ENCODE measurements at places on chromosomes 7 and 10.

- DNase-seq = peak; percentile 96
Measured at GRCh38 chr7:48088559-48089045, 463 bp upstream of the UPP1 start.

- DNase-seq = no peak
Measured at GRCh38 chr7:100372694-100373093, 593 bp upstream of the PILRA start.

GRCh38 chr7:81185072-81185471 lies 266.2 kb upstream of the SEMA3C start:
- no peak for DNase-seq

DNA sequence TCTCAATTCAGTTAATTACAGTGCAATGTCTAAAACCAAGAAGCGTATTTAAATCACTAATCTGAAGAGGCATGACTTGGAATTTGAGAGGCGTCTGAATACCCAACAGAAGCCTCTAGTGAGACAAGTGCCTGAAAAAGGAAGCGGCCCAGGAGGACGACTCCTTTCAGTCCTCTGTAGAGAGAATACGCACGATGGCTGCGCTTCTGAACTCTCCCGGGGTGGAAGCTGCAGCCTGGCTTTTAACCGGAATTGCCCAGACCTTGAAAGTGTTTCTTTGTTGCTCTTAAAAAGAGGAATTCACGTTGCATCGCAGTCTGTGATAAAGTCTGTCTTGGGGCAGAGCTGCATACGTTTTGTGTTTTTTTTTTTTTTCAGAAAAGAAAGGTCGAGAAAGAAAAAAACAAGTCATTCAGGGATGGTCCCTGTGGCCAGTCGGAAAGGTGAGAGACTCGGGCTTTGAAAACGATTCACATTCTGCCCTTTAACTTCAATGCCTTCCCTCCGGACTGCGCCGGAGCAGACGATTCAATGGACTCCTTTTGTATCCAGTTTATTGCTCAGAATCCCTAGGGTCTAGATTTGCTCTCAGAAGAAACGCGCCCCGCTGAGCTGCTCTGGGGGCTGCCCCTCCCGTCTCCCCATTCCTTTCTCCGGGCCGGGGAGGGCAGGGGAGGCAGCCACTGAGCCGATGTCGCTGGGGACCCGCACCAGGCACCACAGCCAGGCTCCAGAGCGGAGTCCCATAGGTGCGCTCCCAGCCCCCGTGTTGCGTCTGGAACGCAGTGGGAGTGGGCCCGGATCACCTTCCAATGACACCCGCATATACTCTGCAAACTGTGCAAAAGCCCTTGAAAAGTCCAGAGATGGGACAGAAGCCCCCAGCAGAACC lies 994 bp upstream of the PTF1A start:
- DNase-seq = no peak

- no peak for DNase-seq
Measured at GRCh38 chr10:52977581-52977980, 205.0 kb upstream of the MBL2 start.

DNA sequence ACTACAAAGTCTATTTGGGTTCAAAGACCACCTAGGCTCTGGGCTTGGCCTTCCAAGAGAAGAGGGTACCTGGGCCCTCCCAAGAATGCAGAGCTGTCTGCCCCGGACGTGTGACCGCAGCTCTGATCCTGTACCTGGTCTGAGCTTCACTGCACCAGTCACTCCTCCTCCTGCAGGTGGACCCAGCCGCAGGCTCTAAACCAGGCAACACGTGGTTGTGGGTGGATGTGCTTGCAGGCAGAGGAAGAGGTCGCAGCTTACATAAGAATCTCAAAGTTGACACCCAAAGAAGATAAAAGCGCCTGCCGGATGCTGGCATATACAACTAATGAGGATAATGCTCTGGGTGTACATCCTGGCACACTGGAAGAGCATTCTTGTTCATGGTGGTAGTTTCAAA lies 9.4 kb upstream of the PFKP start:
- no peak for DNase-seq

DNA sequence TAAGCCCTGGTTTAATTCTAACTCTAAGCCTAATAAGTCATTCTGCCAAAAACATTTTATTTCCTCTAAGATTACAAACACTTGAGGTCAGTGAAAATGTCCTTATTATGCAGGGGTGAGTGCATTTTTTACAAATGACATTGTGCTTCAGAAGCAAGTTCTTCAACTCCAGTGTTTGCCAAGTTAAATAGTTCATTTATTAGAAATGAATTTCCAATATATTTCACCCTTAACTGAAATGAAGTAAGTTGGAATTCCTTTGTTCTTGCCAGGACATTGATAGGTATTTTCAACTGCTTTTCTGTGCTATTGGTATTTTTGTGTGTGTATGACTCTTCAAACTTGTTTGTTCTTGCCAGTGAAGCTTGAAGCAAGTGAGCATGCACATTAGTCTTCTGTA lies 89.5 kb upstream of the CCDC6 start:
- no peak for DNase-seq

GRCh38 chr10:13161857-13162271 lies 506 bp downstream of the MCM10 start:
- no peak for DNase-seq

DNA sequence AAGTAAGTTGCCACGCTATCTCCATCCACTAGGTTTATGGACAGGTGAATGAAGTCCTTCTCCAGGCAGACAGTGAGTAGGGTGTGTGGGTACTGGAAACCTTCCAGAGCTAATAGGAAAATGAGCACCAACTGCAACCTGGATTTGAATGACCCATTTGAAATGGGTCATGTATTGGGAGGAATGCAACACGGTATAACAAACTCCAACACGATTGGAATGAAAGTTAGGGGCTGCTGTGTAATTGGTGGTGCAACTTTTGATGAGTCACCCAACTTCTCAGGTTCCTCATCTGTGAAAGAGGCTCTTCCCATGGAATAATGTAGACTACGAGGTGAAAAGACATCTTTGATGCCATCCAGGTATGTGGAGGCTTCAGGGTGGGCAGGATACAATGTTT lies 241.4 kb upstream of the PODXL start:
- DNase-seq = no peak

DNA sequence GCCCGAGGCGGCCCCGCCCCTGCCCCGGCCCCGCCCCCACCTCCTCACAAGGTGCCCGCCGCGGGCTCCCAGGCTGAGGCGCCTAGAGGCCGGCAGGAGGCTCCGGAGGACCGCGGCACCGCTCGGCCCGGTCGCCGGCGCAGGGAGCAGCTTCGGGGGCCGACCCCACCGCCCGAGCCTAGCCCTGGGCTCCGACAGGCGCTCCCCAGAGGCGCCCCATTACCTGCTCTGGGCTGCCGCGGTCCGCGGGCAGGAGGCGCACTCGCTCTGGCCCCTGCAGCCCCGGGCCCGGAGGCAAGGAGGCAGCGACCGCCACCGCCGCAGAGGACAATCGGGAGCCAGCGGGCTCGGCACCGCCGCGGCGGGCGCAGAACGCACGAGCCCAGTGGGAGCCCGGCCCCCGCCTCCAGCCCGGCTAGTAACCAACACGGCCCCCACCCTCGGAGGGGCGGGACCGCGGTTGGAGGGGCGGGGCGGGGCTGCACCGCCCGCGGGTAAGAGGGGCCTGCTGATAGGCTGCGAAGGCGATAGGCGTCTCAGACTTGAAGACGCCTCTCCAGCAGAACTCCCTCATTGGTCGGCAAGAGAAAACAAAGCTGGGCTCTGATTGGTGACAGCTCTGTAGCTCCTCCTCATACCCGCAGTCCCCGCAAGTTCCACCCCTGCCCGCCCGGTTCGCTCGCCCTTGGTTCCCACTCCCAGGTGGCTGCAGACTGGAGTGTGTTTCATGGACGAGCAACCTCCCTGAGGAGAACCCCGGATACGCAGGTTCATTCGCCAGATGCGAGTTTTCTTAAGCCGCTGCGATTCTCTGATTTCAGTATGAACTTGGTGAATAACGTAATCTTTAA lies at the start of gene MPP7:
MPP7 (minus strand) TSS at position 427 of the 851 bp plus-strand sequence. CDS start 64,460 bp downstream, outside the sequence.
- peak; percentile 98 for DNase-seq

- DNase-seq = peak; percentile 95
Measured at GRCh38 chr7:128453836-128454804, 1.6 kb upstream of the HILPDA start.

- DNase-seq = no peak
Measured at GRCh38 chr10:69261184-69261583, 17.1 kb upstream of the HK1 start.

DNA sequence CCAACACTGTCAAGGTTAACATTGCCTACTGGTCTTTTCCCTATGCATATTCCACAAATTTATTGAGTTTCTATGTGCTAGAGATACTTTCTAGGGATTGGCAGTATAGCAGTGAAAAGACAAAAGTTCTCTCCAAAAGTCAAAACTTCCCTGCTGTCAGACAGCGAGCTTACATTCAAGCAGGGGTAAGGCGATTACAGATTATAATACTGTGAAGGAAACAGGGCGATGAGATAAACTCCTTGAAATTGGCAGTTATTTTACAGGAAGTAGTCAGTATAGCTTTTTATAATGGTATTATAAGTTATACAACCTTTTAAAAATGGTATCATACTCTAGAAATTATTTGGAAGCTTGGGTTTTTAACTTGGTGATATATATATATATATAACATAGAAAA lies 9.9 kb downstream of the VPS50 start:
- DNase-seq = no peak

- DNase-seq = no peak
Measured at GRCh38 chr7:5234852-5235831, 45.1 kb downstream of the WIPI2 start.

DNA sequence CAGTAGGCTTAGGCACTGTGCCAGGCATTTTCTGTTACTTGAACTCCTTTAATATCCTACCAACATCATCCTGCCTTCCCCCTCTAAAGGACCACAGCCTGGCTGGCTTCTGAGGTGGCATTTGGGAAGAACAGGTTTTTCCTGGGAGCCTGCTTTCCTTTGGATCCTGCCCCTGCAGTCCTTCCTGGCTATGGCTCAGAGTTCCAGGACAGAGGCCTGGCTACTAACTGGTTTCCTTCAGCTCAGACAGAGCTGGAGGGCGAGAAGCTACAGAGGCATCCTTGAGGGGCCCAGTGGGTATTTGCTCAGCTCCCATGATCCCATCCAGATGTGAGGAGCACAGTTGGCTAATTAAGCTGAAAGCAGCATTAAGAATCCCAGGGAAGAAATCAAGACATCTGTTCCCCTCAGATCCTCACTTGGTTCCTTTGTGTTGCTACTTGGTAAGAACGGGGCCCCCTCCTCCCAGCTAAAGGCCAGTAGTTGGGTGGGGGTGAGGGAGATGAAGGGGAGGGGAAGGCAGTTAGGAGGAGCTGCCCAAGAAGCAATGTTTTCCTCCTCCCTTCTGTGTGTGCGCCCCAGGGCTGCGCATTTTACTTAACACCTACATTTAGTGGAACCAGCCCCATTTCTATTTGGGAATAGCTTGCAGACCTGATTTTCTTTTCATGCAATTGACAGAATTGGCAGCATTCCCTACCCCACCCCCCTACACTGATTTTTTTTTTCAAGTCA lies 142.6 kb upstream of the SORCS3 start:
- no peak for DNase-seq

DNA sequence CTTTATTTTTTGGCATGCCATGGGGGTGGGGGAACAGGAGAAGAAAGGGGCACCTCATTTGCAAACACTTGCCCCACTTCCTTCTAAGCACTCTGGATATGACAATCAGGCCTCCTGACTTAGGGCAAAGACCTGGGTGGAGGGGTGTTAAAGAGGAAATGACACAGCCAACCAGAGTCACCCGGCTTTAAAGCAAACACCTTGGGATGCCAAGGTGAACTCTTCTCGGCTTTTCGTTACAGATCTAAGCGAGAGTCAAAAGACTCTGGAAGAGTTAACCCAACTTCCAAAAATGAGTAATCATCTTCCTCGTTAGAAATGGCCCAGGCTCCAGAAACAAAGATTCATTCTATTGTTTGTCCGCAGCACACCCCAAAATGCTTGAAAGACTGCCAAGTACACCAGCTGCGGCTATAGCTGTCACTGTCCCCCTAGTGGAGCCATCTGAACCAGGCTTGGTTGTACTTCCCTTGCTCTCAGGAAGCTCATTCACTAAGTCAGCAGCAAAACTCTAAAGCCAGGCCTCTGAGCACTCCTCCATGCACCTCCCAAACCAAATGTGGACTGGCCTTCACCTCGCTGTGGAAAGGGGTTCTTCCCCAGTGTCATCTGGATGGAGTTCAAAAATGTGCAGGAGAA lies 24.8 kb downstream of the FAM53B start:
- no peak for DNase-seq

DNA sequence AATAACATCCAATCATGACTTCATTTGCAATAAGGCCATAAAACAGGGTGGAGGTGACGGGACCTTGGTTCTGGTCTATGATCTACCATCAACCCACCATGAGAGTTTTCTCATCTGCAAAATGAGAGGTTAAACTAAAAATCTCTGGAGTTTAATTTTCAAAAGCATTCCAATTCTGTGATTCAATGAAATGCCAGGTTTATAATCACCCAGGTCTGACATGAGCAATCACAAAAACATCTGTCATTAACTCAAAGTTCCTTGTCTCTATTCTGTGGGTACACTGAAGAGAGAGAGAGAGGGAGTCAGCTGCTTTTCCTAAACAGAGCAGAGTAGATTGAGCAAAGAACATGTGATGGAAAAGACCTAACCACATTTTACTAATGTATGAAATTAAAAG lies 75.4 kb downstream of the NUDCD3 start:
- no peak for DNase-seq

- DNase-seq = no peak
Measured at GRCh38 chr7:29793507-29793906, 12.8 kb upstream of the WIPF3 start.

DNA sequence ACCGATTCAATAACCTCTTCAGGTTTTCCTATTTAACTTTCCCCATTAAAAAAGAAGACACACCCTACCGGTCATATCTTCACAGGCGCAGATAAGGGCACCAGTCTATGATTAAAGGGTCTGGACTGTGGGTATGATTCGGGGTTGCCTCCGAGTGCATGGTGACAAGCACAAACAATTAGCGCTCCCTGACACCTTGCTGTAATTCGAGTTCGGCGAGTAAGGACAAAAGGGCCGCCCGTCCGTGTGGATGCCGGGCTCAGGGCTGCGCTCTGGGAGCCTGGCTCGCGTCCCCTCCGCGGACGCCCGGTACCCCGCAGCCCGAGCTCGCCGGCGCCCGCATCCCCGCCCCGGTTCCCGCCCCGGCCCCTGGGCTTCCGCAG lies 111.9 kb upstream of the RHEB start:
- DNase-seq = no peak

DNA sequence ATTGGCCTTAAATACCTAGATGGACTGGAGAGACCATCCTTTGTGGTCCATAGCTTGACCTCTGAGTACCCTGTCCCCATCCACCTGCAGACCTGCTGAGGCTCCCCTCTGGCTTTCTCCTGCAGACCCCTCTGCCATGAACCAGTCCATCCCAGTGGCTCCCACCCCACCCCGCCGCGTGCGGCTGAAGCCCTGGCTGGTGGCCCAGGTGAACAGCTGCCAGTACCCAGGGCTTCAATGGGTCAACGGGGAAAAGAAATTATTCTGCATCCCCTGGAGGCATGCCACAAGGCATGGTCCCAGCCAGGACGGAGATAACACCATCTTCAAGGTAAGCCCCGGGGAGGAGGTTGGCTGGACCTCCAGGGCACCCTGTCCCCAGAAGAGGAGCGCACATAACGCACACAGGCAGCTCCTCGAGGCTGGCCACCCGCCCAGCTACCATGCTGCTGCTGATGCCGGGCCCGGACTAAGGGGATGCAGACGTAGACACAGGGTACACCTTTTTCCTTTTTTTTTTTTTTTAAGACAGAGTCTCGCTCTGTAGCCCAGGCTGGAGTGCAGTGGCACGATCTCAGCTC lies 4.3 kb downstream of the IRF5 start:
- DNase-seq = no peak

Data from coronary artery (tissue), 2 donors.